ENCODE measurements at places on chromosomes 3 and 15. TPM values are rescaled to one million over a fixed set of nuclear protein-coding genes. Genes with fewer than 3 reads are reported as not detected.

- no peaks in the 10 kb centered on the region for H3K36me3 ChIP-seq
- no peak overlapping the region for H3K4me3 ChIP-seq
- no peak for DNase-seq
These were observed 310.6 kb downstream of the NLGN1 start for GRCh38 chr3:173708191-173708590.

The PTPN9 gene
- total RNA-seq, result 32.1 TPM

The SLC22A13 gene
- total RNA-seq, result 0.85 TPM

DNA sequence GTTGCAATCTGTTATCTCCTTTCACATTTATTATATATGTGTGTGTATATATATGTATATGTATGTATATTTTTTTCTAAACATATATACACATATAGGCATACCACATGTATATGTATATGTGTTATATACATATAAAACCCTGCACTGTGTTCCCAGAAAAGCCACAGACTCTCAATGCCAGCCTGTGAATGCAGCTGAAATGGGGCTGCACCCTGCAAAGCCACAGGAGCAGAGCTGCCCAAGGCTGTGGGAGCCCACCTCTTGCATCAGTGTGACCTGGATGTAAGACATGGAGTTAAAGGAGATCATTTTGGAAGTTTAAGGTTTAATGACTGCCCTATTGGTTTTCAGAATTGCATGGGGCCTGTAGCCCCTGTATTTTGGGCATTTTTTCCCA, 762.3 kb upstream of the ARPP21 start:
- H3K27me3 ChIP-seq, result peaks cover 14% of the 10 kb centered on the region
- peaks cover 4% of the 10 kb centered on the region for H3K4me1 ChIP-seq
- DNase-seq, result no peak

DNA sequence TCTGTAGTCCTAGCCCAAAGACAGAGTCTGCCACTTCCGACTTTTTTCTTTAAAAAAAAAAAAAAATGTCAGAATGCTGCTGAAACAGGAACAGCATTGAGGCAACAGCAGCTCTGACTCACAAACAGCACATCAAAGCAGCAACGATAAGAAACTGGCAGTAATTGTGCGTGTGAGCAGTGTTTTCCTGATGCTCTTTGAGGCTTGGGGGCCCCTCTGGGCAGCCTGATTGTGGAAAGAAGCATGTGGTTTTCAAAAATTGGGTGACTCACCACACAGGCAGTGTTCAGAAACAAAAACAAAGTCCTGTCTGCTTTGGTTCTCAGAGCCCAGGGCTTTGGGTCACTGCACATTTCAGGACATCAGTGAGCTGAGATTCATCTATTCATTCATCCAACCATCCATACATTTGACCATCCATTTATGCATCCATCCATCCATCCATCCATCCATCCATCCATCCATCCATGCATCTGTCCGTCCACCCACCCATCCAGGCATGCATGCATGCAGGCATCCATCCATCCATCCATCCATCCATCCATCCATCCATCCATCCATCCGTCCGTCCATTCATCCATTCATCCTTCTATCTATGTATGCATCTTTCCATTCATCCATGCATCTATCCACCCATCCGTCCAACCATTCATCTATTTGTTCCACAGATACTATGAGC, 308.4 kb downstream of the RPLP1 start:
- no peak overlapping the region for H3K4me3 ChIP-seq
- no peak for DNase-seq
- H3K4me1 ChIP-seq, result peaks cover 9% of the 10 kb centered on the region

DNA sequence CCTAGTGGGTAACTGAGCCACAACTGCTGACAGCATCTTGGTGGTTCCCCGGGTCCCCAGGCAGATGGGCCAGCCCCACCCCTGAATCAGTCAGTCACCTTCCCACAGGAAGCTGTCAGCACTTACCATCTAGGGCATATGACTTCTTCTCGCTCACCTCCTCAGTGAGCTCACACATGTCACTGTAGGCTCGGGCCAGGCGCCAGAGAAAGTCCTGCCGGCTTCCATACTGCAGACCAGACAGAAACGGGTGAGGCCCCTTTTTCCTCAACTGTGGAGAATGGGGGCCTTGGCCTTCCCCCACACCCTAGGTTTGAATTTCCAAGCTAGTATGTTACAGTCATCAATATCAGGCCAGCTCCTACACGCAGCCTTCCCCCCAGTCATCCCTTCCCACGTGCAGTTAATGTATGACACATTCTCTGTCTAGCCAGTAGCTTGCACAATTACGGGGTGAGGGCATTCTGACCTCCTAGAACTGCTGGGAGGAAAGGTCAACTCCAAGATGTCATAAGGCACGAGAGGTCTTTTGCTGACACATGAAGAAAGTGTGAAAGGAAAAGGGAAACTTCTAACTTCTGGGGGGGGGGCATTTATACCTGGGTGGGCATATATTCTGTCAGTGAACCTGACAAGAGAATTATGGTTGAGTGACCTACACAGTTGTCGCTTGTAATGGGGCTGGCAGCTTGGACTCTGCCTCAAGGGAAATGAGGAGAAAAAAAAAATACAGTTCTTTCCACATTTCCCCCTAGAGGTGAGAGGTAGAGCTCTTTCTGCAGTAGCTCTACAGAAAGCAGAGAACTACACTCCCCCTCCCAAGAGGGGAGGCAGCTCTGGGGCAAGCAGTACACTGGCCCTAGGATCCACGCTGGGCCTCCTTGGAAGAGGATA, 10.9 kb downstream of the RMDN3 start:
- H3K36me3 ChIP-seq, result peaks cover 6% of the 10 kb centered on the region
- no peak for DNase-seq
- no peak overlapping the region for H3K27ac ChIP-seq

DNA sequence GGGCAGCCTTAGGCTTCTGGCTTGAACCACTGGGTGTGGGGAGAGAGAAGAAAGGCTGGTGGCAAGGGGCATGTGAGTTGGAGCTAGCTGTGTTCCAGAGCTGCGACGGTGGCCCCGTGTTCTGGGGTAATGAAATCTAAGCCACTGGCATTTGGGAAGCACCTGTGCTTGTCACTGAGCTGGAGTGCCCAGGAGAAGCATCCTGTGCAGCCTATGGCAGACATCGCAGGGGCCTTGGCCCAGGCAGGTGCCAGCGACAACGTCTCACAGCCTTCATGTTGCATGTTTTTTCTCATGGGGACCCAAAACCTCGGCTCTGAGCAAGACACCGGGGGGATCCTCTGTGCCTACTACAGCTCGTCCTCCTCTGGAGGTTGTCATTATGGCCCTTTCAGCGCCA, 91.1 kb upstream of the PLXNA1 start:
- H3K27ac ChIP-seq, result no peak overlapping the region
- H3K4me3 ChIP-seq, result no peak overlapping the region
- DNase-seq, result no peak
- peaks cover 6% of the 10 kb centered on the region for H3K27me3 ChIP-seq

DNA sequence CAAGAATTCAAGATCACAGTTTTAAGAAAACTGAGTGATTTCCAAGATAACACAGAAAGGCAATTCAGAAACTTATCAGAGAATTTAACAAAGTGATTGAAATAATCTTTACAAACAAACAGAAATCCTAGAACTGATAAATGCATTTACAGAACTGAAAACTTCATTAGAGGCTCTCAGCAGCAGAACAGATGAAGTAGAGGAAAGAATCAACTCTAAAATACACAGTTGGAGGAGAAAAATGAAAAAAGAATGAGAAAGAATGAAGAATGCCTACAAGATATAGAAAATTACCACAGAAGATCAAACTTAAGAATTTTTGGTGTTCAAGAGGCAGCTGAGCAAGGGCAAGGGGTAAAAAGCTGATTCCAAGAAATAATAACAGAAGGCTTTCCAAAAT, 168.8 kb downstream of the POLR2M start:
- peaks cover 16% of the 10 kb centered on the region for H3K27me3 ChIP-seq
- H3K4me3 ChIP-seq, result no peak overlapping the region
- no peak for DNase-seq
- H3K27ac ChIP-seq, result no peak overlapping the region

The FETUB gene
- not detected for total RNA-seq

- peaks cover 22% of the 10 kb centered on the region for H3K36me3 ChIP-seq
- H3K4me1 ChIP-seq, result peaks cover 13% of the 10 kb centered on the region
- H3K27me3 ChIP-seq, result no peaks in the 10 kb centered on the region
- H3K4me3 ChIP-seq, result no peak overlapping the region
- H3K27ac ChIP-seq, result no peak overlapping the region
These were observed 20.7 kb downstream of the TATDN2 start for GRCh38 chr3:10268930-10269329.

DNA sequence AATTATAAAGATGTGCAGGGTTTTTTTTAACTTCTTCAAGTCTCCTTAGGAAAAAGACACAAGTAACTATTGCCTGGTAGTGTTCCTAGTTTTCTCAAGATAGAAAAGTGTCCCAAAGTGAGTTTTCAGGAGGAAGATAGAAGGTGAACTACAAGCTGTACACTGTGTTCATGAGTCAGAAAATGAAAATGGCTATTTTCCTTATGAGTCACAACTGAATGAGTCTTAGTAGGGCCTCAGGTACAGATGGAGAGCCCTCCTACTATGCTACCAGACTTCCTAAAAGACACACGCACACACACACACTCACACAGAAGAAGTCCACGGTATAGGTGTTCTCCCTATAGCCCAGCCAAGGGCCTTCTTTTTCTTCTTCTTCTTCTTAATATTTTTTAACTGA, 3.1 kb downstream of the MYO1E start:
- DNase-seq, result no peak
- no peak overlapping the region for H3K4me3 ChIP-seq
- H3K27me3 ChIP-seq, result peaks cover 12% of the 10 kb centered on the region
- H3K27ac ChIP-seq, result no peak overlapping the region
- peaks cover 21% of the 10 kb centered on the region for H3K4me1 ChIP-seq

DNA sequence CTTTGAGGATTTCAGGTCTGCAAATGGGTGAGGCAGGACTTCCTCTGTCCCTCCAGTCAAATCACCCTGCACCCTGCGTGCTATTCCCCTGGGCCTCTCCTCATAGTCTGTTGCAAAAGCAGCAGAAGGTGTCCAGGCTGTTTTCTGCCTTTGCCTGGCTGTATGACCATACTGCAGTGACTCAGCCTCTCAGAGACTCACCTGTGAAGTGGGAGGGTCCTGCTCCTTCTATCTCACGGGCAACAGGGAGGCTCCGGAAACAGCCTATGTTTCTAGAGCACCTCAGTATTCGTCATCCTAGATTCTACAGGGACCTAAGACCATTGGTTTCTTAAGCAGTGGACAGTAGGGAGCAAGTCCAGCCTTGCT, 216.4 kb downstream of the TLE3 start:
- no peak for DNase-seq
- no peak overlapping the region for H3K4me3 ChIP-seq
- peaks cover 10% of the 10 kb centered on the region for H3K4me1 ChIP-seq
- no peaks in the 10 kb centered on the region for H3K36me3 ChIP-seq

The PLSCR5 gene
- not detected for total RNA-seq

DNA sequence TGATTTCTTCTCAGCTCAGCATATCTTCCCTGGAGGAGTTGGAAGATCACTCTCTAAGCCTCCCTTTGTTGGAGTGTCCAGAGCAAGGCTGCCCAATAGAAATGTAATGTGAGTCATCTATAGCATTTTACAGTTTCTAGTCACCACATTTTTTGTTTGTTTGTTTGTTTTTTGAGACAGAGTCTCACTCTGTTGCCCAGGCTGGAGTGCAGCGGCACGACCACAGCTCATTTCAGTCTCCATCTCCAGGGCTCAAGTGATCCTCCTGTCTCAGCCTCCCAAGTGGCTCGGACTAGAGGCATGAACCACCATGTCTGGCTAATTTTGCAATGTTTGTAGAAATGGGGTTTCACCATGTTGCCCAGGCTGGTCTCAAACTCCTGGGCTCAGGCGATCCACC, 21.3 kb downstream of the KLHL6 start:
- peaks cover 2% of the 10 kb centered on the region for H3K27me3 ChIP-seq
- H3K4me3 ChIP-seq, result no peak overlapping the region
- no peak for DNase-seq
- peaks cover 6% of the 10 kb centered on the region for H3K4me1 ChIP-seq
- no peak overlapping the region for H3K27ac ChIP-seq

The THBS1 gene
- 367 TPM for total RNA-seq

GRCh38 chr3:196604548-196604947, 34.9 kb upstream of the NRROS start:
- H3K4me3 ChIP-seq, result no peak overlapping the region
- DNase-seq, result no peak
- H3K36me3 ChIP-seq, result no peaks in the 10 kb centered on the region
- no peak overlapping the region for H3K27ac ChIP-seq

- DNase-seq, result no peak
- peaks cover 6% of the 10 kb centered on the region for H3K27me3 ChIP-seq
- H3K36me3 ChIP-seq, result no peaks in the 10 kb centered on the region
These were observed 359.3 kb downstream of the GAP43 start for GRCh38 chr3:115982629-115983028.

GRCh38 chr15:57667171-57667849, 39.2 kb upstream of the POLR2M start:
- no peak overlapping the region for H3K4me3 ChIP-seq
- peak; percentile 32 for DNase-seq
- peaks cover 47% of the 10 kb centered on the region for H3K4me1 ChIP-seq
- H3K27me3 ChIP-seq, result no peaks in the 10 kb centered on the region
- H3K36me3 ChIP-seq, result peaks cover 9% of the 10 kb centered on the region

The C3orf49 gene
- total RNA-seq, result not detected

The FRMD5 gene
- 2.3 TPM for total RNA-seq

DNA sequence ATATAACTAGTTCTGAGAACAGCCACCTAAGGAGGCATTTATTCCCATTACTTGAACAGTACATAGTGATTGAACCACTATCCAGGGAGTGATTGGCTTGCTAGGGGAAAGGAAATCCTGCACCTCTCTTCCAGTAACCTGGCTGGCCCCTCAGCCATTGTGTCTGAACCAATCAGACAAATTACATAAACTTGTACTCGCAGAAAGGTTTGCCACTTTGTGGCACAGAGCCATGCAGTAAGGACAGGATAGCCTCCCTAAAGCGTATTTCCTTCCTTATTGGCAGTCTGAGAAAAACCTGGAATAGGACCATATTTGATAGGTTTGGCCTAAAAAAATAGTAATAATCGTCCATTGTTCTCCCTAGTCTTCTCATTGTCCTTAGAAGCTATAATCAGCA, 19.0 kb downstream of the CMSS1 start:
- no peaks in the 10 kb centered on the region for H3K36me3 ChIP-seq
- no peaks in the 10 kb centered on the region for H3K4me1 ChIP-seq
- no peak for DNase-seq
- no peaks in the 10 kb centered on the region for H3K27me3 ChIP-seq
- no peak overlapping the region for H3K27ac ChIP-seq

DNA sequence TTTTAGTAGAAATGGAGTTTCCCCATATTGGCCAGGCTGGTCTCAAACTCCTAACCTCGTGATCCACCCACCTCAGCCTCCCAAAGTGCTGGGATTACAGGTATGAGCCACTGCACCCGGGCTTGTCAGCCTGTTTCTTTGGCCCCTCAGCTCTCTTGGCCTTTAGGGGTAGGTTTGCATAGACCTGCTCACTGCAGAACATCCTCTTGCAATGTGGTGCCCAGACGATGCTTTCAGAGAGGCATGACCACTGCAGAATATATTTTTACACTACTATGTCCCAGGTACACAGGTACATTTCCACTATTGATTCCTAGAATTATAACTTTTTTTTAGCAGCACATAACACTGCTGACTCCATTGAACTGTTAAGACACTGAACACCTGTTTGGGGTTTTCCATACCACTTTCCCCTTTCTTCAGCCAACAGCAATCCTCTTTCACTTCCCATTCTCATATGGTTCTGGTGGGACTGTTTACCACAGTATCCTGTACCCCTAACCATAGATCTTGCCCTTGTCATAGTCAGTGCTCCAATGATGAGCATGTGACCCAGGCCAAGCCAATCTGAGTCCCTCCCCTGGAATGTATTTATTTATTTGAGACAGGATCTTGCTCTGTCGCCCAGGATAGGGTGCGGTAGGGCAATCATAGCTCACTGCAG, 21.1 kb downstream of the CCDC32 start:
- H3K27me3 ChIP-seq, result no peaks in the 10 kb centered on the region
- no peaks in the 10 kb centered on the region for H3K4me1 ChIP-seq
- H3K4me3 ChIP-seq, result no peak overlapping the region
- no peak overlapping the region for H3K27ac ChIP-seq
- DNase-seq, result no peak

The FEZF2 gene
- total RNA-seq, result not detected

Measured in mesothelial cell of epicardium (in vitro differentiated cells).